ENCODE measurements at places on chromosomes 4 and X. TPM values are rescaled to one million over a fixed set of nuclear protein-coding genes. Genes with fewer than 3 reads are reported as not detected.

Gene ARR3
- total RNA-seq = not detected

Gene UGT8
- total RNA-seq = 4.5 TPM

Gene HTN3
- total RNA-seq = not detected

Gene CYLC1
- under 0.01 TPM for total RNA-seq

Gene ACSL4
- 205 TPM for total RNA-seq

Gene ENOX2
- total RNA-seq = 3.3 TPM

Gene SPOCK3
- 23.6 TPM for total RNA-seq

Gene SPRY1
- 15.1 TPM for total RNA-seq

Gene BCORL1
- total RNA-seq = 2.0 TPM

Gene RBMXL3
- not detected for total RNA-seq

Gene PF4V1
- total RNA-seq = 0.41 TPM

Gene SLC10A4
- total RNA-seq = 7.7 TPM

Gene RASGEF1B
- 48.1 TPM for total RNA-seq

Gene PLXNB3
- total RNA-seq = 0.82 TPM

Gene TRIM2
- total RNA-seq = 1,036 TPM

Gene MFAP3L
- 8.2 TPM for total RNA-seq

Gene HS6ST2
- 13.0 TPM for total RNA-seq

Gene CEP135
- 20.0 TPM for total RNA-seq

Gene OPRPN
- not detected for total RNA-seq

Gene TSPAN7
- total RNA-seq = 60.7 TPM

Gene SMARCA1
- 75.0 TPM for total RNA-seq

Gene SUPT20HL1
- not detected for total RNA-seq

Gene SH3RF1
- 13.0 TPM for total RNA-seq

Gene SH2D1A
- not detected for total RNA-seq

Gene CCKAR
- total RNA-seq = not detected

Gene DTHD1
- under 0.01 TPM for total RNA-seq

Gene APLN
- 2.4 TPM for total RNA-seq

Gene CCNI
- total RNA-seq = 460 TPM

Gene SHROOM2
- total RNA-seq = 19.2 TPM

Gene TKTL2
- total RNA-seq = 0.82 TPM

Gene PARM1
- total RNA-seq = 7.3 TPM

Gene SERPINA7
- not detected for total RNA-seq
